ENCODE measurements at places on chromosomes 7 and 10. TPM values are rescaled to one million over a fixed set of nuclear protein-coding genes. Genes with fewer than 3 reads are reported as not detected.

- no peak for DNase-seq
Measured at GRCh38 chr7:159070431-159071148, 74.1 kb downstream of the VIPR2 start.

- no peak for DNase-seq
Measured at GRCh38 chr10:21260506-21261149, 264.9 kb downstream of the SKIDA1 start.

- DNase-seq, result no peak
Measured at GRCh38 chr7:134959810-134960209, 26.5 kb upstream of the AGBL3 start.

GRCh38 chr7:4257146-4258111 is 424.7 kb upstream of the FOXK1 start:
- no peak for DNase-seq

- no peak for DNase-seq
Measured at GRCh38 chr7:88309819-88310218, 3.1 kb upstream of the STEAP4 start.

DNA sequence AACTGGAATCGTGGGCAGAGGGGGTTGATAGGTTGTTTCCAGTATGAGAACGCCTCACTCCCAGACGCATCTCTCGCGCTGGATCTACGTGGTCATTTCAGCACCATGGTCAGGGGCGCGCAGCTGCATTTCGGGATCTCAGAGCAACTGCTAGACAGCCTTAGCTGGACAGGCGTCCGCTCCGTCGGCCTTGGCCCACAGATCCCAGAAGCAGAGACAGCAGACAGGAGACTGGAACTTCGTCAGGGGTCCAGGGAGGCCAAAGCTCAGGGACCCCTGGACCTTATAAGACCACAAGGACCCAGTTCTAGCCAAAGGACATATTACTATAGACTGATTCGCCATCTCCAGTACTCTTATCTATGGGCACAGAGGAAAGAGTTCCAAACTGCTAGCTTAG is 5.3 kb downstream of the NEUROG3 start:
- peak; percentile 30 for DNase-seq

DNA sequence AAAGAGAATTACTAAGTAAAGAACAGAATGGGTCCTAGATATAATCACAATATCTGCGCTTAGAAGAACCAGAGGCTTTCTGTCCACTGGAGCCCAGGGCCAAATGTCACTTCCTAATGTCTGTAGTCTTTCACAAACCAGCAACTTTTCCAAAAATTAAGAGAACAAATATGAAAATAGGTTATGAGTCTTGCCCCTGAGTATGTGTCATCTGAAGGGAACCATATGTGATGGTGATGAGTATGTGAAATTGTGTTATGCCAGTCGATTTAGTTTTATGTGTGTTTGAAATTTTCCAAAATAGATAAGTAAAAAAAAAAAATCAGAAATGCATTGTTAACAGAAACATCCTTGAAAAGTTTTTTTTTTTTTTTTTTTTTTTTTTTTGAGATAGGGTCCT is 15.4 kb upstream of the HTR5A start:
- no peak for DNase-seq

DNA sequence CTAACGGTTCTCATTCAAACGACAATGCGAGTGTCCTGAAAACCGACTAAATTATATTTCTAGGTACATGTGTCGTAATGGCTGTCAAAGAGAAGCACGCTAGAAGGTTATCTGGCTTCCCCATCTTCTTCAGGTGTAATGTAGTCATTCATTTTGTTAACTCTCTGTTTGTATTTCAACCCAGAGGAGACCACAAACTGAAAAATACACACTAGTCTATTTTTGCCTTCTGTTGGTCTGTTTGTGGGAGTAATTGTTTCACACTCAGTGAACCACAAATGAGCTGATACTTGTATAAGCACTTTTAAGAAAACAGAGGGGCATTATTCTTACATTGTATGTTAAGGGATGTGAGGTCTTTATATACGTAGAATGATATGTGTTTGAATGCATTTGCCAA is 305.9 kb downstream of the GATA3 start:
- DNase-seq, result no peak

DNA sequence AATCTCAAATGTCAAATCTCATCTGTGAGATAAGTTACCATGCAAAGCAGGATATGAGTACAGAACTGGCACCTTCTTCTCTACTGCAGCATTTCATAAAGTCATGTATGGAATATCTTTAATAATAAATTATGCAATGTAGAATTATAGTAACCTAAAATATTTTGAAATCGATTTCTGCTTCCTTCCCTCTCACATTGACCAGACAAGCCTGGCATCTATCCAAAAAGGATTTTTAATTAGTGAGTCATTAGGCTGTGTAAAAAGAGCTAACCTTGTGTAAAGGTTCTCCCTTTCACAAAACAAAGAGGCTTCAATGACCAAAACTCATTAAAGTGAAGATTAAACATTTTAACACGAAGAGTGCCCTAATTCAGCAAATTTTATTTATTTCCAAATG is 48.8 kb upstream of the EXOC6 start:
- DNase-seq, result peak; percentile 56

DNA sequence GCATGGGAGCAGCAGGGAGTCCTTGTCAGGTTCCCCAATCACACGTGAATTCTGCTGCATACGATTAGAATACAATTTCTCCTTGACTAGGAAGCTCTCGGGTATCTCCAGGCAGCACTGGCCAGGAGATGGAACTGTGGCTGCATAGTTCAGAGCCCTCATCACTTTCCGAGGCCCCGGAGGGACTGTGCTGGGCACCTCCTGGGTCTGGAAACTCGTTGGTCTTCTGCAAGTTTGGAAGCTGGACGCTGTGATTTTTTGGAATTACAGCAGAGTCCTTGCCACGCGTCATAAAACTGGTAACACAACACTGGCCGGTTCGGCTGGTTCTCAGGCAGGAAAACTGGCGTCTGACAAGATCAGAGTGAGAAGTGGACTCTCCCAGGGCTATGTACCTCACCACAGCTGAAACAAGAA is 216.1 kb downstream of the CCDC3 start:
- DNase-seq, result peak; percentile 12

- DNase-seq, result peak; percentile 60
Measured at GRCh38 chr10:3106928-3107425, 39.6 kb downstream of the PFKP start.

GRCh38 chr10:43060291-43060690 is 16.6 kb upstream of the RET start:
- no peak for DNase-seq

- peak; percentile 3 for DNase-seq
Measured at GRCh38 chr10:104144931-104145330, 23.0 kb downstream of the SFR1 start.

DNA sequence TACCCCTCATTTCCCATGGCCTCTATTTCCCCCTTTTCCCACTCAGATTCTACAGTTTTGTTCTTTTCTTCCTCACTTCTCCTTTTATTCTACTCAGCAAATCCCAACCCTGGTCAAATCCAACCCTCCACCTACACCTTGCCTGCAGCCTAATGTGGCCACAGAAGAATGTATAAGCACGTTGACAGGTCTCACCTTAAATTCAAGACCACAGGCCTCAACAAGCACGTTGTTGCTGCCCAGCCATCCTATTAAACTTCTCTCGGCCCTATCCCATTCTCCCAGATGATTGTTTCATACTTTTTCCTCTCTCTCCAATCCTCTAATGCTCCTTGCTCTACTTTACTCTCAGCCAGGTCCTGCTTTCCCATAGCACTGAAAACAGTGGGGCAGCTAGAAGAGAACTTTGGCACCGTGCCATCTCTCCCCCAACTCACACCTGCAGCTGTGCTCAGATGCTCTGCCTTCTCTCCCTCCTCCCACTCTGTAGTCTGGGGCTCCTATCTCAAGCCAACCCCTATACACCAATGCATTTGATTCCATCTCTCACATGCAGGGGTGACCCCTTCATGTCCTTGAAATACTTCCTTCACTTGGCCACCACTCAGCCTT is 6.8 kb upstream of the EIF3A start:
- peak; percentile 53 for DNase-seq

DNA sequence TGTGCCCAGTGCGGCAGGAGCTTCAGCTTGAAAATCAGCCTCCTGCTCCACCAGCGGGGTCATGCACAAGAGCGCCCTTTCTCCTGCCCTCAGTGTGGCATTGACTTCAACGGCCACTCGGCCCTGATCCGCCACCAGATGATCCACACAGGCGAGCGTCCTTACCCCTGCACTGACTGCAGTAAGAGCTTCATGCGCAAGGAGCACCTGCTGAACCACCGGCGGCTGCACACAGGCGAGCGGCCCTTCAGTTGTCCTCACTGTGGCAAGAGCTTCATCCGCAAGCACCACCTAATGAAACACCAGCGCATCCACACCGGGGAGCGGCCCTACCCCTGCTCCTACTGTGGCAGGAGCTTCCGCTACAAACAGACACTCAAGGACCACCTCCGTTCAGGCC is 16.1 kb upstream of the ZNF282 start:
- DNase-seq, result no peak

DNA sequence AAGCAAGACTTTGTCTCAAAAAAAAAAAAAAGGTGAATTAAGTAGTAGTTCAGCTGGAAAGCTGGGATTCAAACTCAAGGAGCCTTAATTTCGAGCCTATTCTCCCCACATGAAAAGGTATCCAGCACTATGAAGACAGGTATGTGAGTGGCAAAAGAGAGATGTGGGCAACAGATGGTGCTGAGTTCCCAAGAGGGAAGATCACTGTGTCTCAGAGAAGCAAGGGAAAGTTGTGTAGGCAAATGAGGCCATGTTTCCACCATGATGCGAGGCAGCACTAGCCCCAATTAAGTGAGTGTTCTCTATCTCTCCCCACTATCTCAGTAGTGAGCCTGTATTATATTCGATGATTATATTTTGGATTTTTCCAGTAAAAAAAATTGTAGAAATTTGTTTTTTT is 19.8 kb upstream of the ST7 start:
- no peak for DNase-seq

GRCh38 chr10:6498771-6499170 is 81.3 kb downstream of the PRKCQ start:
- DNase-seq, result peak; percentile 70

- DNase-seq, result peak; percentile 81
Measured at GRCh38 chr10:61029411-61029810, 85.4 kb upstream of the RHOBTB1 start.

DNA sequence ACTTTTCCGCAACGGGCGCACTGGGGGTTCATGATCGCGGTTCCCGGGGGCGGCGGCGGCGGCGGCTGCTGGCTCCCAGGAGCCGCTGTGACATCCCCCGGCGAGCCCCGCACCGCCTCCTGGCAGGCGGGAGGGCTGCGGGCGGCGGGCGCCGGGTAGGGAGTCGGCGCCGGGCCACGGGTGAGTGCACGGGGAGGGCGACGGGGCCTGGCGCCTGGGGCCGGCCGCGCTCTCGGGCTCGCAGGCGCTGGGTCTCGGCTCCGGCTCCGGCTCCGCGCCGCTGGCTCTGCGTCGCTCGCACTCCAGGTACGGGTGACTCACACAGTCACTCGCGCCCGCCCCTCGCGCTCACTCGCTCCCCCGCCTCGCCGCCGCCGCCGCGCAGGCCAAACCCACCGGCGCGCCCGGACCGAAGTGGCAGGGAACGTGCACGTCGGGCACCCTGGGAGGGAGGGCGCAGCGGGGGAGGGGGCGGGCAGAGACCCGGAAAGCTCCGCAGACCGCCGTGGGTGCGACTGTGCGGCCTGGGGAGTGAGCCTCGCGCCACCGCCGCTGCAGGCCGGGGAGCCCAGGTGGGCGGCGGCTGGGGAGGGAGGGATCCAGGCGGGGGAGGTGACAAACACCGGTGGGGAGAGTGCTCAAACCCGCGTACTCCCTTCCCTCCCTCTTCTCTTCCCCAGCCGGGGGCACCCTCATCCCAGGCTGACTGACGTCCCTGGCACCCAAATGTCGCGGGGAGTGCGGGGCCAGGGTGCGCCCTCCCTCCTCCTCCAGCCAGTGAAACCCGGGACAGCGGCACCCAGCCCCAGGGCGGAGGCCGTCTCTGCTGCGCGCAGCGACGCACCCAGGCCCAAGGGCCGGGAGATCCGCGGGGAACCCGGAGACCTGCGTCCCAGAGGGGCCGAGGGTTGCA is 276.9 kb upstream of the NEBL start:
- peak; percentile 37 for DNase-seq

DNA sequence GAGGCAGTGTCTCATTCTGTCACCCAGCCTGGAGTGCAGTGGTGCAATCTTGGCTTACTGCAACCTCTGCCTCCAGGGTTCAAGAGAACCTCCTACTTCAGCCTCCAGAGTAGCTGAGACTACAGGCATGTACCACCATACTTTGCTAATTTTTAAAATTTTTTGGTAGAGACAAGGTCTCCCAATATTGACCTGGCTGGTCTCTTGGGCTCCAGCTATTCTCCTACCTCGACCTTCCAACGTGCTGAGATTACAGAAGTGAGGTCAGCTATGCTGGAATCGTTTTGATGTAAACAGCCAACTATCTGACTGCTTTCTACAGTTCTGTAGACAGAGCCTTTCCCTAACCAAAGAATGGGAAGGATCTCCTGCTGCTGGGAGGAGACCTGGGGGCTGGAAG is 375.8 kb downstream of the GATA3 start:
- no peak for DNase-seq

DNA sequence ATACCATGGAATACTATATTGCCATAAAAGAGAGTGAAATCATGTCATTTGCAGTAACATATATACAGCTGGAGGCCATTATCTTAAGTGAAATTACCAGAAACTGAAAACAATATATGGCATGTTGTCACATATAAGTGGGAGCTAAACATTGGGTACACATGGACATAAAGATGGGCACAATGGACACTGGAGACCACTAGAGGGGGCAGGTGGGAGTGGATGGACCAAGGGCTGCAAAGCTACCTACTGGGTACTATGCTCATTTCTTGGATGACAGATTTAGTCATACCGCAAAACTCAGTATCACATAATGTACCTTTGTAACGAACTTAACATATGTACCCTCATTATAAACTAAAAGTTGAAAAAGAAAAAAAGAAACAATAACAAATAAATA is 1167.6 kb downstream of the NXPH1 start:
- DNase-seq, result no peak

DNA sequence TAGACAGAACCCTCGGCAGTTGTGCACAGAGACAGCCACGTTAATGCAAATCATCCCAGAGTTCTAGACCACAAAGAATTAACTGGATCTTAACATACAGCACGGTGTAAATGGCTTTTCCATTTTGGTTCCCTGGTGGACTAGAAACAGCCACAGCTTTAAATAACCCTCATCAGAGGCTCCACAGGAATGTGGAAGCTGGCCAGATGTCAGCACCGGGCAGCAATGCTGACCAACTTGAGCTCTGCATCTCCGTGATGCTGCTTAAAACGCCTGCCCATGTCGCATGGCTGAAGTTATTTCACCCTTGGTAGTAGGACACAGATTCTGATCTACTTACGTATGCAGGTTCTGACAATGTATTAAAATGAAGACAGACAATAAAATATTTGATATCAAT is 24.5 kb downstream of the RSU1 start:
- DNase-seq, result no peak

GRCh38 chr10:78657163-78657861 is 411.5 kb upstream of the ZMIZ1 start:
- DNase-seq, result peak; percentile 40

- DNase-seq, result no peak
Measured at GRCh38 chr7:1679326-1679965, 9.4 kb downstream of the ELFN1 start.

- DNase-seq, result no peak
Measured at GRCh38 chr7:128136215-128136597, 104.9 kb upstream of the LEP start.

Gene HSPA14
- total RNA-seq, result 6.8 TPM

Gene GRM8
- total RNA-seq, result not detected

Gene BTBD16
- 0.26 TPM for total RNA-seq

Gene POLR2J2
- 3.4 TPM for total RNA-seq

Gene HMX3
- total RNA-seq, result 0.13 TPM

Gene CALHM3
- total RNA-seq, result not detected

Gene ANKRD61
- total RNA-seq, result not detected

Gene UCN3
- total RNA-seq, result not detected

Gene CFAP46
- 0.38 TPM for total RNA-seq

Gene PTPRE
- total RNA-seq, result 5.9 TPM

Gene KNDC1
- under 0.01 TPM for total RNA-seq

Gene UCMA
- not detected for total RNA-seq

Data from bronchial epithelial cell (primary cell).